EL (cell line): ENCODE measurements at places on chromosomes 5 and 9.

DNA sequence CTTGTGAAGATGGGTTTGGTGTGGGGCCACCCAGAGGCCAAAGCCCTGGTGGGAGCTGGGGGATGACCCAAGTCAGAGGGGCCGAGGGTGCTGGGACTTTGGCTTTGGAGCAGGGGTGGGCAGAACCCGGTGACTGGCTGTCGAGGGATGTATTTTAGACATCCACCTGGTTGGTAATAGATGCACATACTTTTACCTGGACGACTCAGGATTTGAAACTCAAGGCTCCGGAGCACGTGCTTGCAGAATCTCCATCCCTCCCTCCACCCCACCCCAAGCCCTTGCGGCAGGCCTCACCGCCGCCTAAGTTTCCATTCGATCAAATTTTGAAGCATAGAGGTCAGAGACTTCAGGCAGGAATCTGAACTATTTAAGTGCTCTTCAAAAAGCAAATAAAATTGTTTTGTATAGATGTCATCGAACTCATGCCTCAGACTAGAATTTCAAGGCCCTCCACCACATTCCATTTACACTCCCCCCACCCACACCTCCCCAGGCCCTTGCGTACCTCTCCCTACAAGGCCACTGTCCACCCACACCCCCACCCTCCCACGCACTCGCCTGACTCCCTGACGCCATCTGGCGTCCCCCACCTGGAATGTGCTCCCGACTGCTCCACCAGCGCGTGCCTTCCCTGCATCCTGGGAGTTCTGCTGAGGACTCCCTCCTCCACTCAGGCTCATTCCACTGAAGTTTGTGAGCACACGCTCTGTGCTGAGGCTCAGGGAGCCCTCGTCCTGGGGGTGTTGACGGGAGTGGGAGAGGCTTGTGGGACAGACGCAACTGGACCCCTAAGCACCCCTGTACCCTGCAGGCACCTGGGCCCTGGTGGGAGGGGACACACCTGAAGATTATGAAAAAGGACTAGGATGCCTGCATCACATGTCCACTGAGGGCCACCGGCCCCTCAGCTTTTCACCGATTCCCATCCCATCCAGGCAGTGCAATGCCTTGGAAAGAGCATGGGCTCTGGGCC lies 56.4 kb upstream of the RPL26L1 start:
- DNase-seq, result peak; percentile 98

GRCh38 chr5:67375606-67376005 lies 179.0 kb upstream of the CD180 start:
- no peak for DNase-seq

GRCh38 chr5:172235132-172235780 lies 41.3 kb downstream of the EFCAB9 start:
- DNase-seq, result no peak

DNA sequence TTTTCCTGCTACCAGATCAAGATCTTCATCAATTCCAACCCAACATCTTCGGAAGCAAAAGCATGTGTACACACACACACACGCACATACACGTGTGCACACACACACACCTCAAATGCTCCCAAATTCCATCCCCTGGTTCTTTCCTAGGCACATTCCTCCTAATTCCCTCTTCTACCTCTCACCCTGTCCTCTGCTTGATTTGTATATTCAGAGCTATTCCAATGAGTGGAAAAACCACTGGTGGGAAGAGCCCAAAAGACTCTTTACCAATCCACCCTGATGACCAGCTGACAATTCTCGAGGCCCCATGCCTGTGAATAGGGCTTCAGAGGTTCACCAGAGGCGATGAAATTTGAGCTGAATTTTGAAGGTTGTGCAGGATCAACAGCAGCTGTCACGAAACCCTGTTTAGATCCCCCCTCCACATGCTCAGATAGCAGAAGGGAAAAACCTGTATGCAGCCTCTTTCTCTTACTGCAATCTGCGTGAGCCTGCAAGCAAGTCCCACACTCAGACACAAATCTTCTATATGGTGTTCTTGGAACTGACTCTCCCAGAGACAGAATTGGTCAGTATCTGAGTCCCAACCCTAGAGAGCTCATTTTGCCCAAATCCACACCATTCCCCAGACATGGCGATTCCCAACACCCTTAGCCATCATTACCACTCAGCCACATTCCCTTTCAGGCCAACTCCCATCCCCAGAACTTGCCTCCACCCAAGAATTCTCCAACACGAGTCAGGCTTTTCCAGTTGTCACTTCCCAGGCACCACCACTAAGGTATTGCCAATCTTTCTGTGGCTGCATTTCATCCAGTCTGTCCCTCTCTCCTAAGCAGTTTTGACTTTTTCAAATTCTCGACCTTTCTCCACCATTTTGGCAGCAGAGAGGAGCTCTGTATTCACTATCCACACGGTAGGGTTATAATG lies 4.3 kb upstream of the TRIO start:
- DNase-seq, result no peak

DNA sequence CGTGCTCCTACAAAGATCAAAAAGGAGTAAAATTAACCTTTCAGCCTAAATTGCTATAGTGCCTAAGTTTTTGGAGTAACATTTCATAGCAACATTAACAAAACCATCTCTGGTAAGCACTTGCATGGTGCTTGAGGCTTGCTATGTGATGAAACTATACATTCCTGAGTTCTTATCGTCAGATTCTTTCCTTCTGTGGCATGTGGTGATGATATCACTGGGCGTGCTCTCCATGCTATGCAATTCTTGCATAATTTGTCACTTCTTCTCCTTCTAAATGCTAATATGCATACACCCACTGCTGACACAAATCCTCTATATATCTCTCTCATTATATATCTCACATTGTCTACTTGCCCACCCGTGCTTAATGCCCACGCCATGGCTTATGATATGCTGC lies 2019.9 kb downstream of the MAT2B start:
- no peak for DNase-seq

DNA sequence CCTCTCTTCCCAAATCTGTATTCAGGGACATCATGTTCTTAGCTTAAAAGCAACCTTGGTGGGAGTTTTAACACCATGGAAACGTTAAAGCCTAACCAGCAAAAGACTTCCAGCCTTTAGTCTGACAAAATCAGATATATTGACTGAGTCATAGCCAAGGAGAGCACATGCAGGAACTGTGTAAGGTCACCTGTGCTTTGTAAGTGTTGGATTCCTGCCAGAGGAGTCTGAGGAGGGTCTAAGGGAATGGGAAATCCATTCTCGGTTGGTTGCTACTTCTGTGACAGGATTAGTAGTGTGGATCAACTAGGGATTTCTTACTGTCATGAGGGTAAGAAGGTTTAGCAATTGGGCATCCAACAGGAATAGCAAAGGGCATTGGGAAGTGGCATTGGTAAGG lies 142.0 kb upstream of the CHD1 start:
- no peak for DNase-seq

- DNase-seq, result peak; percentile 95
These were observed 131.0 kb downstream of the ADAMTS16 start for GRCh38 chr5:5270958-5271785.

GRCh38 chr5:112635276-112635675 lies 102.4 kb upstream of the APC start:
- no peak for DNase-seq

- no peak for DNase-seq
These were observed 18.1 kb upstream of the FCN1 start for GRCh38 chr9:134935701-134936345.

GRCh38 chr5:34501016-34501415 lies 155.1 kb upstream of the RAI14 start:
- DNase-seq, result no peak

DNA sequence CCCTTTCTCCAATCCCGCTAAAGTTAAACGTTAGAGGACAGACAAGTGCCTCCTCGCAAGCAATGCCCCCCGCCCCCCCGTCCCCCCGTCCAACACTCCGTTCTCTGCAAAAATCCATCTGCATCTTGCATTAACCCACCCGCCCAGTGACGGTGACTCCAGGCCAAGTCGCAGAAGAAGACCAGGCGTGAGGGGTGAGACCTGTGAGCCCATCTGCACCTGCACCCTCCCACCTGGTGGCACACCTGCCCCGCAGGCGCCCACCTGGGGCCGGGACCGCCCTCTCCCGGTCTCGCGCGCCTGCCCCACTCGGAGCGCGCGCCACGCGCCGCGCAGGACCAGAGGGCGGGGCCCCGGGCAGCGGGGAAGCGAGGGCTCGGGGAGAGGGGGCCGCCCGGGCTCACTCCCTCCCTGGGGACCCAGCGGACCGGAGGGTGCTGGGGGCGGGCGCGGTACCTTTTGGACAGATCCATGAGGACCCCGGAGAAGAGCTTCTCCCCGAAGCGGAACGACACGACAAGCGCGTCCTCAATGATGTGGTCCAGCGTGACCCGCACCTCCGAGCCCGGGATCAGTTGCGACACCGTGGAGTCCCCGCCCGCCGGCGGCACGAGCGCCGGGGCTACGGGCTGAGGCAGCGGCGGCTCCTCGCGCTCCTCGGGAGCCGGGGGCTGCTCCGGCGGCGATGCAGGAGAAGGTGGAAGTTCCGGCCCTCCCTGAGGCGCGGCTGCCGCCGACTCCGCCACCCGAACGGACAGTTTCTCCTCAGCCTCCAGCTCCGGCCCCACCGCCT lies 705 bp downstream of the PWWP2A start:
- DNase-seq, result no peak

DNA sequence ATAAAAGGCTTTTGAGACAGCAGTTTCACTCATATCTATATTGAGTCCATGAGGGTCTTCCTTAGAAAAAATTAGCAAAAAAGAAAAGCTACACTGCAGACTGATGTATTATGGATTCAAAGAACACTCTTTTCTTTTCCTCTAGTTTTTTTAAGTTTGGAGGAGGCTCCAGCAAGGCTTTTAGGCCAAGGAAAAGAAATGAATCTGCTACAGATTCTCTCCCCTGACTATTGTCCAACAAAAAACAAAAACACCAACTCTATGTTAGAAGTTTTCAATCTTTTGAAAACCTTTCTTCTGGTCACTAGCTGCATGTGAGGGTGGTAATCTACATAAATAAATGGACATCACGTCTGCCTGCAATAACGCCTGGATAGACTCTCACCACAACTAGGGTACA lies 310.4 kb downstream of the ARL15 start:
- no peak for DNase-seq

- DNase-seq, result no peak
These were observed 59.7 kb upstream of the TRIM32 start for GRCh38 chr9:116627433-116627832.

- DNase-seq, result no peak
These were observed 29.0 kb downstream of the PSMB7 start for GRCh38 chr9:124386201-124386600.

DNA sequence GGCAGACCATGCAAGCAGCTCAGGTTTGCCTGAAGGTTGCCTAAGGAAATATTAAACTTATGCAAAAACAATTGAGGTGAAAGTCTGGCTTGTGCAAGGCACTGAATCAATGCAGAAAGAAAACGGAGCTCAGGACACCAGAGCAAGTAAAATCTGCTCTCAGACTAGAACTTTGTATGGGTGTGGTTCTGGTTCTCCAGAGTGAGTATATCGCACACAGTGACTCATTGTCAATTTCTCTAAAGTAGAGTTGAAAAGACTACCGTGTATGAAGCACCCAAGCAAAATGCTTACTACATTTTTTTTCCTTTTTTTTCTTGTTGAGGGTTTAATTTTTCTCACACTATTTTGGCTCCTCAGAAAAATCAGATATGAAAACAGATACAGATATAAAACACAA lies 650.3 kb upstream of the CDH10 start:
- DNase-seq, result no peak

DNA sequence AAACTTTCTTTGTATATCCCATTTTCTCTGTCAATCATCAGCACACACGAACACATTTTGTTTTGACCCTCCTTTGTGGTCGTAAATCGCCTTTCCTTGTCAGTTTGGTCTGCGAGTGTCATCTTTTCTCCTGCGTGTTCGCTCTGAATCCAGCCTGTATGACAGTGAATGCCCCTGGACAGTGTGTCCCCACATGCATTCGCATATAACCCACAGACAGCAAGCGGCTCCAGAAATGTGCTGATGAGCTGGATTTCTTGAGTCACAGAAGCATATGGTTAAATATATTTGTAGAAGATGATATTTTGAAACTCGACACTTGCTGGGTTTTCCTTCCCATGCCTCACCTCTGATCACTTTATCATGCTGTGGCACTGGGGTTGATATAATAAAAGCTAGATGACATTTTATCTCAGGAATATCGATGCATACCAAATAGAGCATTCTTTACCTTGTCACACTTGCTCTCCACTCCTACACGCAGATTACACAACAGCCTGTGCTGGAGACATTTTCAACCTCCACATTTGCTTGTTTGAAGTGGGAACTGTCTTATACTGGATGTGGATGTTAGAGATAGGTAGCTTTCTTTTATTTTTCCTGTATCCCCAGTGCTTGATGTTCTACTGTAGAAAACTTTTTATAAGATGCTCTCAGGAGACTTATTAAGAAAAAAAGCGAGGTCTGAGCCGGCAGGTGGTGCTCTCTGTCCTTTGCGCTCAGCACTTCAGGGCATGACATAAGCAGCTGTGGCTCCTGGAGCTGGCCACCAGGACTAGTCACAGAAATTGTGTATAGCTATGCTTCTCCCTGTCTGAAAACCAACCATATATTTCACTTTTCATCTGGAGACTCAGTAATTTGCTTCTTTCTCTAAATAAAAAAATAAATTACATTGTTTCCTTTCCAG lies 215.1 kb downstream of the SH3GL2 start:
- DNase-seq, result peak; percentile 17

DNA sequence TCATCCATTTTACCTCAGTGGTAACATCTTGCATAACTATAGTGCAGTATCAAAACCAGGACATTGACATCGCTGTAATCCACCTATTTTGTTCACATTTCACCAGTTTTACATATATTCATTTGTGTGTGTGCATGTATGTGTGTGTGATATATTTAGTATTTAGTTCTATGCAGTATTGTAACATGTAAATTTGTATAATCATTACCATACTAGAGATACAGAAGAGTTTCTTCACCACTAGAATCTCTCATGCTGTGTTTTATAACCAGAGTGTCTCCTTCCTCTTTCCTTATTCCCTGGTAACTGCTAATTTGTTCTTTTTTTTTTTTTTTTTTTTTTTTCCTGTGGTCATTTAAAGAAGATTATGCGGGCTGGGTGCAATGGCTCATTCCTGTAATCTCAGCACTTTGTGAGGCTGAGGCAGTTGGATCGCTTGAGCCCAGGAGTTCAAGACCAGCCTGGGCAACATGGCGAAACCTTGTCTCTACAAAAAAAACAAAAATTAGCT lies 11.0 kb downstream of the RASA1 start:
- no peak for DNase-seq

DNA sequence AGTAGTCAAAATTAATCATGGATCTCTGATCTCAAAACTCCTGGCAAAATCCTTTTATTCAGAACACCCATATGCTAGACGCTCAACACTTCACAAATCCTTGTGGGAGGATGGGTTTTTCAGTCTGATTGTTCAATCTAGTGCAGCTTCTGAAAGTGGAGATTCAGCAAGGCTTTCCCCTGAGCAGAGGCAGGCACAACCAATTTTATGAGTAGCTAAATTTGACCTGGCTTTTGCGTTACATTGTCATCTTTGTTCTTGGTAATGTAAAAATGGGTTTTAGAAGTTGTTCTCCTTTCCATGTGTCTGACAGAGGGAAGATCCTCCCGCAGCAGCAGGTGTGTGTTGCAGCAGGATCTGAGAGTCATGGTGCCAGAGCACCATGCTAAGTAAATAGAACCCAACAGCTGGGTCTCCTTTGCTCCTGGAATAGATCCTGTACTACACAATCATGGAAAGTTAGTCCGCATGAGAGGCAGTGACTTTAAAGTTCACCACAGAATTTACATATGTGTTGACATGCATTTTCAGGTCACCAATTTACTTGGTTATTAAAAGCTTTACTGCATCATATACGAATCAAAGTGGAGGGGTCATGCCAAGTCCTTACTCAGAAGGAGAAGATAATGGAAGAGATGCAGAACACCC lies 70.1 kb upstream of the MEF2C start:
- DNase-seq, result no peak
